ENCODE measurements at places on chromosomes 5 and 9. TPM values are rescaled to one million over a fixed set of nuclear protein-coding genes. Genes with fewer than 3 reads are reported as not detected.

DNA sequence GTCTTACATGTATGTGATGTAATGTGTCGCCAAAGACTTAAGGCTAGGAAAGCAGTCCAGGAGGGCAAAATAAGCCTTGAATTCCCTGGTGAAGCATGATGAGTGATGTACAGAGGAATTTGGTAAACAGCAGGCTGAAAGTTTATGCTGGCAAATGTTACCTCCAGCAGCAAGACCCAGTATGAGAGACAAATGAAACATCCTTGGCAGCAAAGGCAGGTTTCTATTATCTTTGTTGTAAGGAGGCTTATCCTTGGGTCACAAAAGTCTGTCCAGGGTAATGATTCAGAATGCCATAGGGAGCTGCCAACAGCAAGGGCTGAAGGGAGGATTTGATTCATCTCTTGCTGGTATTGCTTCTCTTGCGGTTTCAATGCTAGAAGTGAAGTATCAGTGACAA is 75.9 kb upstream of the HTR4 start:
- H3K36me3 ChIP-seq = no peaks in the 10 kb centered on the region
- no peaks in the 10 kb centered on the region for H3K27me3 ChIP-seq
- no peak for DNase-seq
- H3K27ac ChIP-seq = no peak overlapping the region
- H3K4me3 ChIP-seq = no peak overlapping the region
- peaks cover 21% of the 10 kb centered on the region for H3K4me1 ChIP-seq

Gene ACER2
- total RNA-seq = 4.3 TPM

Gene ANXA2R
- total RNA-seq = 4.4 TPM

DNA sequence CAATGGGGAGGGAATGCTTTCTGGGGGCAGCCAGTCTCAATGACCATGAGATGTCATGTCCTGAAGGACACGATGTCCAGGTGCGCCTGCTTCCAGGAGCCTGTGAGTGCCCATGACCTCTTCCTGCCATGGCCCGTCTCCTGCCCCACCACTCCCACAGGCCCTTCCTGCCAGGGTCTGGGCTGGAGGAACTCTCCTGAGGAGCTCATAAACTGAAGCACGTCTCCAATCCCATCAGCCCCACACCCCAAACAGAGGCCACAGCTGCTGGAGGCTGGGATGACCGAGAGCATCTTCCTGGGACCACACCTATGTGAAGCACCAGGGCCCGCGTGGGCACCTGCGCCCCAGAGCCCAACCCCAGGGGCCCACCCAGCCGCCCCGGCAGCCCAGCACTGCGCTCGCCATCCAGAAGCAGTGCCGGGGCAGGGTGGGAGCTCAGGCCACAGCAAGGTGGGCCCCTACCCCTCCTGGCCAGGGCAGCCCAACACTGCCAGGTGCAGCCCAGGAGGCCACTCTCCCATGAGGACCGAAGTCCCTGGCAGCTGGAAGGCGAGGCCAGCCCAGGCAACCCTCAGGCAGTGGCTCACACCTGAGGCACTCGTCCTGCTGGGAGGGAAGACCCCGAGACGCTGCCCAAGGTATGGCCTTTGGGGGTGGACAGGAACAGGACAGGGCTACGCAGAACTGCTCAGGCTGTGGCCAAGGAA is 53.9 kb upstream of the UBAC1 start:
- peaks cover 56% of the 10 kb centered on the region for H3K4me1 ChIP-seq
- no peaks in the 10 kb centered on the region for H3K27me3 ChIP-seq
- H3K4me3 ChIP-seq = no peak overlapping the region
- H3K27ac ChIP-seq = no peak overlapping the region
- DNase-seq = peak; percentile 56
- peaks cover 23% of the 10 kb centered on the region for H3K36me3 ChIP-seq

Gene UGT3A1
- total RNA-seq = not detected

DNA sequence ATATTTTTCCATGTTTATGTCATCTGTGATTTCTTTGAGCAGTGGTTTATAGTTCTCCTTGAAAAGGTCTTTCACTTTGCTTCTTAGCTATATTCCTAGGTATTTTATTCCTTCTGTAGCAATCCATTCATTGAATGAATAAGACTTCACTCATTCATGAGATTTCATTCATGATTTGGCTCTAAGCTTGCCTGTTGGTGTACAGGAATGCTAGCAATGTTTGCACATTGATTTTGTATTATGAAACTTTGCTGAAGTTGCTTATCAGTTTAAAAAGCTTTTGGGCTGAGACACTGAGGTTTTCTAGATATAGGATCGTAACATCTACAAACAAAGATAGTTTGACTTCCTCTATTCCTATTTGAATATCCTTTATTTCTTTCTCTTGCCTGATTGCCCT is 15.9 kb downstream of the RLN2 start:
- no peaks in the 10 kb centered on the region for H3K27me3 ChIP-seq
- no peaks in the 10 kb centered on the region for H3K36me3 ChIP-seq
- H3K27ac ChIP-seq = no peak overlapping the region
- no peaks in the 10 kb centered on the region for H3K4me1 ChIP-seq
- H3K4me3 ChIP-seq = no peak overlapping the region
- DNase-seq = no peak

GRCh38 chr9:124488641-124489210 is 18.5 kb downstream of the NR5A1 start:
- no peak overlapping the region for H3K27ac ChIP-seq
- H3K4me3 ChIP-seq = no peak overlapping the region
- H3K4me1 ChIP-seq = no peaks in the 10 kb centered on the region

All from sigmoid colon (tissue), 7 donors.